Coronary artery (tissue), 2 donors: ENCODE measurements at places on chromosomes 5 and 9.

DNA sequence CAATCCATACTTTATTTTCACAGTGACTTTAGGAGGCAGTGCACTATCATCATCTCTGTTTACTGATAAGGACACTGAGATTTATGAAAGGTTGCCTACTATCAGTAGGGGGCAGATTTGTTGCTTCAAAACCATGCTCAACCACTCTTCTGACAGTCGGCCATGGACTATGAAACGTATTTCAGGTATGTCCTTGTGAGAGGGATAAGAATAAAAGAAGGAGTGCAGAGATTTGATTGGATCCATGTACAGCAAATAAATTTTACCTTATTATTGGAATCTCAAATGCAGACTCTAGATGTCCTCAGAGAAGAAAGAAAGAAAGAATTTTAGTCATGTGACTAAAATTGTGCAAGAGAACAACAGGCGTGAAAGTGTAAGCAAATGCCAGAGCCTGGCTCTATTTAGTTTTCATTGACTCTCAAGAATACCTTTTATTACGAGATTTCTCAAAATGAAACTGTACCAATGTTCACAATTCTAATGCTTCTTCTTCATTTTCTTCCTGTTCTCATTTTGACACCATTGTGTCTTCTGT is 296.6 kb upstream of the RASA1 start:
- DNase-seq, result no peak

- DNase-seq, result no peak
These were observed 4.0 kb downstream of the FOXE1 start for GRCh38 chr9:97856857-97857605.

DNA sequence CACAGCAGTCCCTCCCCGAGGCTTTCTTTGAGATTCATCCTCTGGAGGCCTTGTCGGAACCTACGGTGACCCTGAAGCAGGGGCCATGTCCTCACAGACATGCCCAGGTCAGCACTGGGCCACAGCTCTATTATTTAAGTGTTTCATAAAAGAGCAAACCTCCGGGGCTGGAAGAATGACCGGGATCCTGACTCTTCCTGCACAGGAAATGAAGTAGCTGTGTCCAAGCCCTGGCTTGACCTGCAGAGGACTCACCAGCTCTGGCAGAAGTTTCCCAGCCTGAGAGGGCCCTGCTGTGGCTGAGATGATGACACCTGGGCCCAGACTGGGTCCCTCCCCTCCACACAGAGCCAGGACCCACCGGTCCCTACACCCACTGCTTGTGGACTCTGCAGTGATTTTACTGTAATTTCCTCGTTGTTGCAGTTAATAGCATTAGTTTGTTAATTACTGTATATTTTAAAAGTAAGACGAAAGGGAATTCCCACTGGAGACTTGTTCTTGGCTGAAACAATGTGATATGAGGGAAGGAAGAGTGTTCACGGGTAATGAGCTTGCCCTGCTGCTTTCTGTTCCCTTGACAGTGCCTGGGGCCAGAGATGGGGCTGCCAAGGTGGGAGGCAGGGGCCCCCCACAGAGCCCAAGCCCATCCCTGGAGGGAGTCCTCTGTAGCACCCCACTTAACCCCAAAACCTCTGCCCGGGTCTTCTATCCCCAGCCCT is 72.2 kb downstream of the PCDH1 start:
- DNase-seq, result no peak

- DNase-seq, result no peak
These were observed 5.2 kb downstream of the SH2D3C start for GRCh38 chr9:127773272-127773671.

DNA sequence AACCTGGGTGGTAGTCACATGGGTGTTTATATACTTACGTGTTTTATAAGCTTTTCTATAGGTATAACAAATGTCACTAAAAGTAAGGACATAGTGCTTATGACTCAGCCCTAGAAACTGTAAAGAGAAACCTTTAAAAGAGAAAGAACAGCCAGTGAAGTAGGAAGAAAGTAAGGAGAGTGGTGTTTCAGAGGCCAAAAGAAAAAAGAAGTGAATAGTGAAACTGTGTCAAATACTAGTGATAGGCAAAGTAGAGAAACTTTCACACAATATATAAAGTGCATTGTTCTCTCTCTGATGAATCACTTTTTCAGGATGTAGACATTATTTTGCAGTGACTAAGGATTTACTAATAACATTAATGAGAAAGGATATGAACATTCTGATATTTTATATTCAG is 74.2 kb upstream of the SUSD1 start:
- DNase-seq, result no peak

GRCh38 chr9:133783331-133783731 is 45.2 kb upstream of the SARDH start:
- DNase-seq, result no peak

GRCh38 chr9:78622126-78622525 is 325.2 kb downstream of the PSAT1 start:
- no peak for DNase-seq

DNA sequence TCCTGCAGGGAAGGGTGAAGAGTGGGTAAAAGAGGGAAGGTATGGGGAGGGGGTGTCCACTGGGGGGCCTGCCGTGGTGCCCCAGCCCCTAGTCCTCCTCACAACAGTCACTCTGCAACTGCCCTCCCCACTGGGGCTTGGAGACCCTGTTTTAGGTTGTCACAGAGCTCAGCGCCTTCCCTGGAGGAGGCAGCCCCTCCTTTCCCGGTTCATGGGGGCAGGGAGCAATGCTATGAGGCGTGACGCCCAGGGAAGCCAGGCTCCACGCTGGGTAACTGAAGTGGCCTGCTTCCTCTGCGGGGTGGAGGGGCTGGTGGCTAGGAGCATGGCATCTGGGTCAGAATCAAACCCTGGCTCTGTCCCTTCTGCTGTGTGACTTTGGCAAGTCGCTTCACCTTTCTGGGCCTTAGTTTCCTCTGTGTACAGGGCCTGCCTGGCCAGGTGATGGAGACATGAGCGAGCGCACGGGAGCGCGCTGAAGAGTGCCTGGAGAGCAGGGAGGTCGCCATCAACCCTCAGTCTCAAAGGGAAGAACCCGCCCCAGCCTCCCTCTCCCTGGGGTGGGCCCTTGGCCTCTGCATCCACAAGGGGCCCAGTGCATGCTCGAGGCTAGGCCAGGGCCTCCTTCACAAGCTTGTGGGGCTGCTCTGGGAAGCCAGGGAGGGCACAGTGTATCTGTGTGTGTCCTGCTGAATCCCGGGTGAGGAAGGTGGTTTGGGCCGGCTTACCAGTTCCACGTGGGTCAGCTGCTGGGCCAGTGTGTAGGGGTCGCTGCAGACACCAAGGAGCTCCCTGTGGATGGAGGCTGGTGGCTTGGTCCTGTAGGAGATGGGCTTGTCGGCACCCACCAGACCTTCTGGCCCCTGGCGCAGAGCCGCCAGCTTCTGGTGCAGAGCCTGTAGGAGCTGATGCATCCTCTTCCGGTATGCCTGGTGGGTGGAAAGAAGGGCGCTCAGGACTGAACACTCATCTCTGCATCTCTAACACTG is 56.4 kb upstream of the RNF130 start:
- DNase-seq, result peak; percentile 68

GRCh38 chr5:989961-990530 is 18.6 kb upstream of the NKD2 start:
- peak; percentile 75 for DNase-seq

- DNase-seq, result no peak
These were observed 73.2 kb upstream of the EPB41L4A start for GRCh38 chr5:112492291-112492690.

- no peak for DNase-seq
These were observed 48.4 kb downstream of the GPR21 start for GRCh38 chr9:123081824-123082223.

- DNase-seq, result no peak
These were observed 205.0 kb upstream of the TAS2R1 start for GRCh38 chr5:9834871-9835770.

DNA sequence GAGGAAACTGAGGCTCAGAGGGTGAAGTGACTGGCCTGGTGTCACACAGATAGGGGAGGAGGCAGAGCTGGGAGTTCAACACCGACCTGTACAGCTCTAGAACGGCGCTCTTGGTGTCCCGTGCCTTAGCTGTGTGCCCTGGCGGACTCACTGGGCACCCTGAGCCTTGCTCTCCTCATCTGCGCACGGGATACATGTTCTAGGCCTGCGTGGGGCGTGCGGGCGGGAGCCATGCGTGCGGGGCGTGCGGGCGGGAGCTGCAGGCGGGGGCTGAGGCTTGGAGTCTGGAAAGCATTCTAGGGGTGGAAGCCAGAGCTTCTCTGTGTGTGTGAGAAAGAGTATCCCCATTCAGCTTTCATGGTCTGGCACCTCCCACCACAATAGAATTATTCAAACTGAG is 165.3 kb downstream of the GAPVD1 start:
- no peak for DNase-seq

GRCh38 chr9:71549023-71549422 is 219.3 kb downstream of the CEMIP2 start:
- no peak for DNase-seq

GRCh38 chr5:115584501-115584900 is 17.8 kb downstream of the TICAM2 start:
- DNase-seq, result no peak

- DNase-seq, result no peak
These were observed 40.9 kb downstream of the TNPO1 start for GRCh38 chr5:72857396-72857795.

- DNase-seq, result no peak
These were observed 34.4 kb upstream of the ARAP3 start for GRCh38 chr5:141716468-141716867.

- no peak for DNase-seq
These were observed 384.4 kb downstream of the TMEM167A start for GRCh38 chr5:82692826-82693225.

DNA sequence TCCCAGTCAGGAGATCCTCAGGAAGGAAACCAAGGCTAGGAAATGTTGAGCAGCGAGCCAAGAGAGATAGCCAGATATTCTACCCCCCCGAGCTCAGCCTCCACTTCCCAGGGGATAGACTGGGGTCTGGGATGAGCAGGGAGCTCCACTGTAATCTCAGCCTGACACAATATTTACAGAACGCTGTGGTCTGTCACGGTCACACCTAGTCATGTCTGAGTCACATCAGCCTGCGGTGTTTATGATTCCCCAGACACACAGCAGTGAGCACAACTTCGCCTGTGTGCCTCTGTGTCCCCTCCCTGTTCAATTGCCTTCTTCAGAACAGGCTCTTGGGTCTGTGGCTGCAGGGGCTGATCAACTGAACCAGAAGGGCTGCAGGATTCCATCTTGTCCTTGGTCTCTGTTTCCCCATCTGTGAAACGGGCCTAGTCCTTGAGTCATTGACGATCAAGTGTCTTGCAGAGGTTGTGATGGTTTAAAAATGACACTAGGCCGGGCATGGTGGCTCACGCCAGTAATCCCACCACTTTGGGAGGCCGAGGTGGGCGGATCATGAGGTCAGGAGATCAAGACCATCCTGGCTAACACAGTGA is 8.6 kb upstream of the PRRX2 start:
- DNase-seq, result no peak
